AML-193 (cell line): ENCODE measurements at places on chromosomes 3 and 15.

GRCh38 chr3:156627946-156628569 is 46.3 kb upstream of the TIPARP start:
- DNase-seq, result no peak

- no peak for DNase-seq
These were observed 531.3 kb downstream of the ROBO1 start for GRCh38 chr3:79236496-79236895.

DNA sequence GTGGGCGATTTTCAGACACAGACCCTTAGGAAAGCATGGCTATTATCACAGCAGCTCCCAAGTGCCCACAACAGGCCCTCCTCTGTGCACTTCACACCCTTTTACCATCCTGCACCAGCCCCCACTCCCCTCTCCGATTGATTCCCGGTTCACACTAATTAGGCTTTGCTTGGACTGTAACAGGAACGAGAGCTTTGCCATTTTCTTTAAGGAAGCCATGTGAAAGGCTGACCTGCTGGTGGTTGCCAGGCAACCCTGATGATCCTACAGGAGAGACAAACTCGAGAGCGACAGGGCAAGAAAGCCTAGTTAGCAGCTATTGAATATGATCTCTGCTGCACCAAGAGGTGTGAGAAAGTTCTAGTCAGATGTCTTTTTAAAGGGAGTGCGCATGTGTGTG is 28.2 kb upstream of the DET1 start:
- DNase-seq, result no peak

GRCh38 chr3:11596387-11596786 is 47.3 kb downstream of the VGLL4 start:
- no peak for DNase-seq

- DNase-seq, result no peak
These were observed 230.1 kb downstream of the UBE3A start for GRCh38 chr15:25208735-25209134.

- no peak for DNase-seq
These were observed 265.4 kb upstream of the HES1 start for GRCh38 chr3:193870376-193871219.

GRCh38 chr15:58313304-58313703 is 118.5 kb upstream of the LIPC start:
- no peak for DNase-seq

DNA sequence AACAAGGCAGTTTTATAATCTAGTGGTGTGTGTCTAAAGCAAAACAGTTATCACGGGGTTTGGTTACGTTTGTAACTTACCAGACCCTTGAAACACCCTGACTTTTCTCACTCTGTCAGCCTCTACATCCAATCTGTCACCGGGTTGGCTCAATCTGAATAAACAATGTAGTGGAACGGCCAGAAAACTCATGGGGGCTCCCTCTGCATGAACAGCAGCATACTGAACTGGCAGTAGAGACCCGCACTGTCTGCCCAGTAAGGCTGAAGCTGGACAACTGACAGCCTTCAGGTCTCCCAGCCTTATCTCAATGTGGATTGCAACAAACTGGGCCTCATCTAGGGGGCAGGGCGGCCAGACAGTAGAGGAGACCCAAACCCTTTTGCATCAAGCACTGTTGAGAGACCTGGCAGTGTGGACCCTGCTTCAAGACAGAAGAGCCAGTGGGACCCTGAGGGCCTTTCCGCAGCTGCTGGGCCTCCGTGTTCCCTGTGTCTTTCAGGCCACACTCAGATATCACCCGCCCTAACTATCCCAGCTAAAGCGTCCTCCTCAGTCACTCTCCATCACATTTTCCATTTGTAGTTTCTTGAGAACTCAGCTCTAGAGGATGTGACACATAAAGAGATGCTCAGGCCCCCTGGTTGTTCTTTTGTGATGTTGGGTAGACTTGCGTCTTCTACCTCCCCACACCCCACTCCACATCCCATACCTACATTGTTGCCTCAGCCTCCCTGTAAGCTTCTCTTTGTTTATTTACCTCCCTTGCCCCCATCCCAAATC is 181.2 kb upstream of the NR2E3 start:
- no peak for DNase-seq

DNA sequence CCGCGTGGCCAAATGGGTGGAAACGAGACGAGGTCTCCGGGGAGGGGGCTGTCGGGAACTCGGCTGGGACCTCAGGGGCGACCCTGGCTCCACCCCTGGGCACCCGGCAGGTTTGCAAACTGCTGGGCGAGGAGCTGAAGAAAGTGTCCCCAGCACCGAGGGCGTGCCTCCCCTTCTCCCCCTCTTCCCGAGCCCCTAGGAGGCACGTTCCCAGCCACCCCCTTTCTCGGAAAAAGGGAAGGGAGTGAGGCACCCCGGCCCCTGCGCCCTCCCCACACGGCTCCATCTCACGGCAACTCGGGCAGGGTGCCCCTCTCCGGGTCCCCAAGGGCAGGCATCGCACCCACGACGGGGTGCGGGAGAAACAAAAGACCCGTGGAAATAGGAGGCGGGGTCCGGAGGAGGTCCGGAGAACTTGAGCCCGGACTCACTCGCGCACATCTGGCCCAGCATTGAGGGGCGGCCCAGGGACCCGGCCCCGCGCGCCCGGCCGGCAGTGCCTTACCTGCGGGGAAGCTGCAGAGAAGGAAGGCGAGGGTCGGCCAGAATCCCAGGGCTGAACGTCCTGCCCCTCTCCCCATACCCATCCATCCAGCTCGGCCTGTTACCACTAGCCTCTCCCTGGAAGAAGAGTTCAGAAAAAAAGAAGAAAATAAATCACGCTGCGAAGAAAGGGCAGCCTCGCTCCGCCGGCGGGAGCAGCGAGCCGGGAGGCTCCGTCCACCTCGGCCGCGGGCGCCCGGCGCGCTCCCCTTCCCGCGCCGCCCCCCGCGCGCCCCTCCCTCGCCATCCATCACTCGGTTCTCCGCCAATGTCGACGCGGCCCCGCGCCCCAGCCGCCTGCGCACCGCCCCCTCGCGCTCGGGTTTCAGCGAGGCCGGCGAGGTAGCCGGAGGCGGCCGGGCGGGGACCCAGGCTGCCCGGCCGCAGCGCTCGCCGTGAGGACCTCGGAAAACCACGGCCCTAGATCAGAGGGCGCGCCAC is 16.3 kb downstream of the RGMA start:
- no peak for DNase-seq

DNA sequence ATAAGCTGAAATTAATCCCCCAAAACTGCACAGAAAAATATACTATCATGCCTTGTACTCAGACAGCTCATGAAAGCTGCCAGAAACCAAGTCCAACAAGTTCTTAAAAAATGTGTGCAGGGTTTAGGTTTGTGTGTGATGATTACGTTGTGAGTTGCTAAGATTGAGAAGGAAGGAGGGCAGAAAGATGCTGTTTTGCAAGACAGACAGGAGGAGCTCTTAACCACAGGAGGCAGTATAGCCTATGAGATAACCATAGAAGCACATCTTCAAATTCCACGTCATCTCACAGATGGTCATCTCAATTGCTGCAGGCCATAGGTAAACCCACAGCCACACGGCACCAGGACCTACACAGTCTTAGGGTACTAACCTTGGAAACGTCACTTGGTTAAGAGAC is 191.9 kb downstream of the STT3B start:
- DNase-seq, result no peak

DNA sequence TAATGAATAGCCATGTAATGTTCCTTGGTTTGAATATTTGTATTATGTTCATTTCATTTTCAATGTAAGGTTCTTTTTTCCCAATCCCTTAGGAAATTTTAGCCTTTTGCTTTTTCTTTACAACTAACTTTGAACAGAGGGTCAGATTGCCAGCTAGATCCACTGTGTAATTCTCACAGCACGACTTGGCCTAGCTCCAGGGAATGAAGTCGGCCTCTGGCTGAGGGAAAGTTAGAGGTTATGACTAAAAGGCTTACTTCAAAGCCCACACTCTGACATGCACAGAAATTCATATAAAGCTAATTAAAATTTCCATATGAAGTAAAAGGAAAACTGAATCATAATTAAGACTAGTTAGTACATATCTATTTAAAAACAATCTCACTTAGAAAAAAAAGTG is 38.7 kb downstream of the ROBO1 start:
- no peak for DNase-seq

DNA sequence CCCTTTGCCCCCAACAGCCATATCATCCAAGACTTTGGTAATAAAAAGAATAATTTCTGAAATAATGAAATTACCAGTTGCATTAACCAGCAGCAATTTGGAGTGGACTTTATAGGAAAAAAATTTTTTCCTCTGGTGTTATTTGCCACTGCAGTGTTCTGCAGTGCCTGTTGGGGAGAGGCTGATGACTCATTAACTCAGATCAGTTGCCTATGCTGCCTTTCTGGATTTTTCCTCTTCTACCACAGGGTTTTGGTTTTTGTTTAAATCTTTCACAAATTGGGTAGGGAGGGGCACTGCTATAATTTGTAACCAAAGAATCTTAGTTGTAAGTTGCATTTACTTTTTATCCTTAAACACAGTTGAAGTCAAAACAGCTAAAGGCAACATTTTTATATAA is 22.7 kb downstream of the ATP6V1A start:
- no peak for DNase-seq

GRCh38 chr15:37220949-37221670 is 120.8 kb upstream of the MEIS2 start:
- no peak for DNase-seq

- DNase-seq, result no peak
These were observed 30.2 kb upstream of the LAMP3 start for GRCh38 chr3:183192650-183193300.

GRCh38 chr3:171950373-171950772 is 89.0 kb upstream of the FNDC3B start:
- no peak for DNase-seq
